ENCODE measurements at places on chromosomes 5 and 9. TPM values are rescaled to one million over a fixed set of nuclear protein-coding genes. Genes with fewer than 3 reads are reported as not detected.

Gene FOXI1
- total RNA-seq: not detected

Gene ZNF366
- total RNA-seq: 9.1 TPM

Gene ELL2
- total RNA-seq: 39.1 TPM

GRCh38 chr9:101625876-101626275 lies 31.1 kb upstream of the PPP3R2 start:
- DNase-seq: no peak

- DNase-seq: no peak
These were observed 2144.3 kb upstream of the C9orf72 start for GRCh38 chr9:29717631-29718030.

- no peak for DNase-seq
These were observed 138.6 kb downstream of the SMARCA2 start for GRCh38 chr9:2153630-2154217.

- DNase-seq: no peak
These were observed 167.4 kb downstream of the ELAVL2 start for GRCh38 chr9:23658376-23659258.

DNA sequence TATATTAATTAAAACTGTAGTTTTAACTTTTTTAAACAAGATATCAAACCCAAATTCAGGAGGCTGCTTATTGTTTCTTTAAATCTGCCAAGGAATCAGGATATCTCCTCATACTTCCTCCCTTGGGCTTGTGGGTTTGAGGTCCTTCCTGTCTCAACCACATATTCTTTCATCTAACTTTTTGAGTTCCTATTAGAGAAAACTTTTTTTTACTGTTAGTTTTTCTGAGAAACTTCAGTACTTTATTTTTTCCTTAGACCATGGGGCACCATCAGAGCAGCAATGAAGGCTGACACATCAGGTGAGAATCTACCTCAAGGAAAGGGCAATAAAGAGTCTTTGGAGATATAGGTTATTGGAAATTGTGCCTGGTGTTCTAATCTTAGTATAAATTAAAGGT lies 56.7 kb downstream of the TSSK1B start:
- DNase-seq: no peak

- no peak for DNase-seq
These were observed 6.1 kb downstream of the ANXA2R start for GRCh38 chr5:43033841-43034590.

GRCh38 chr5:61283471-61283870 lies 48.6 kb upstream of the ZSWIM6 start:
- no peak for DNase-seq

DNA sequence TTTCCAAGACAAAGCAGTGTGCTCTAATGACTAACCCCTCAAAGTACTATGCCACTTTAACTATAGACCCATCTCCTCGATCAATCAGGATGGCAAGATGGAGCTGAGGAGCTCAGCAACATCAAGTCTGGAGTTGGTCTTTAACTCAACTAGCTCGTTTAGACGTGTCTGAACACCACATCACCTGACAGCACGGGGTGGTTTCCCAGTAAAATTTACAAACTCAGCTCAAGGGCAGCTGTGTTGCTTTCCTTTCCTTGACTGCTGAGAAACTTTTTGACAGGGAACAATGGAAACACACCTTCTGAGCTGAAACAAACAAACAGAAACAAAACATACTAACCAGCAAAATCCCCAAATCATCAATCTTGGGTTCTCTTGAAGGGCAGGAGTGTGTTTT lies 202.5 kb downstream of the NTRK2 start:
- no peak for DNase-seq

- no peak for DNase-seq
These were observed 151.7 kb upstream of the TAS2R1 start for GRCh38 chr5:9781890-9782289.

- no peak for DNase-seq
These were observed 87.2 kb downstream of the NTRK2 start for GRCh38 chr9:84756731-84757130.

DNA sequence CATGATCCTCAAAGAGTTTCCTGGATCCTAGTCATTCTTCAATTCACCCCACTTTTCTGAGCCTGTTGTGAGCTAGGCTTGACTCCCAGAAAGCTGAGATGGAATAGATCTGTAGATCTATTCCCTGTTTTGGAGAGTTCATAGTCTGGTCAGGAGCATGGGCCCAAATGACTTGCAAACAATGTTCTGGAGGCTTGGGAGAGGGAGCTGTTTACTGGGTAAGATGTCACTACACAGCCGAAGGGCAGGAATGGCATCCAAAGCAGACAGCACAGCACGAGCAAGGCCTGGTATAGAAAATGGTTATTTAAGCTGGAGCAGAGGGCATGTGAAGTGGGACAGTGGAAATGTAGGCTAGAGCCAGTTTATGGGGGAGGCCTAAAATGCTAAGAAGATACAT lies 152.5 kb upstream of the ALDH1B1 start:
- DNase-seq: no peak

- no peak for DNase-seq
These were observed 153.3 kb downstream of the YIPF5 start for GRCh38 chr5:144017119-144017518.

DNA sequence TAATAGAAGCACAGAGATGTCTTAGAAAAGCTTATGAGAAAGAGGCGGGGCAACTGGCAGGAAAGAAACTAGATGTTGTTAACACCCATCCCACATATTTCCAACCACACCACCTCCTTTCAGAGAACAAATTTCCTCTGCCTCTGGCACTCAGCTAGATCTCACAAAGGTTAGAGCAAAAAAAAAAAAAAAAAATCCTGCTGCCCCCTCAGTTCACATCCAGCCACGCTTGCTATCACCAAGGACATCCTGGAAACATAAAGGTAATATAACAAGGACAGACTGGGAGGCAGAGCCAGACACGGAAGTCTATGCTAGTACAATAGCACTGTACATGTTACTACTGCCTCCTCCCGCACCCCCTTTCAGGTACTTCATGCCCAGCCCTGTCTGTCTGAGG lies 238.0 kb upstream of the PTGER4 start:
- DNase-seq: no peak

DNA sequence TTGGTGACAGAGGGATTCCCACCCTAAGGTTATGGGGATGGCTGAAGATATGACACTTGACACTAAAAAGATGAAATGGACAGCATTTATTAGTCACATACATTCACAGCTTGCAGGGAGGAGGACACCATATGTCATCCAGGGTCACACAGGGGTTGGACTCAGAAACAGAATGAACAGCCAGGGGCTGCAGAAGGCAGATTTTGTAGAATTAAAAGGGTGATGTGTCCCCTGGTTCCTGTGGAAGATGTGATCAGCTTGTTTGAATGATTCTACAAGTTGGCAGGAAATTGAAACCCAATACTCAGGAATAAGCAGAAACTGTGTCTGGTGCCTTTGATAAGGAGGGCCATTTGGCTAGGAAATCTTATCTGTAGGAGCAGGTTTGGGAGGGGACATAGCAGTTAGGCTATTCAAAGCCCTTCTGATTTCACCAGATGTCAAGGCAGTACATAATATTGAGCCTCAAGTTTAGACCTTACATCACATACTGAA lies 102.3 kb upstream of the GRIN3A start:
- DNase-seq: no peak

All from left cardiac atrium (tissue), 4 donors.